ENCODE measurements at places on chromosomes 7 and 10. TPM values are rescaled to one million over a fixed set of nuclear protein-coding genes. Genes with fewer than 3 reads are reported as not detected.

Gene SEMA3C
- total RNA-seq: 36.2 TPM

- DNase-seq: no peak
These were observed 16.3 kb downstream of the RBM33 start for GRCh38 chr7:155660758-155661093.

DNA sequence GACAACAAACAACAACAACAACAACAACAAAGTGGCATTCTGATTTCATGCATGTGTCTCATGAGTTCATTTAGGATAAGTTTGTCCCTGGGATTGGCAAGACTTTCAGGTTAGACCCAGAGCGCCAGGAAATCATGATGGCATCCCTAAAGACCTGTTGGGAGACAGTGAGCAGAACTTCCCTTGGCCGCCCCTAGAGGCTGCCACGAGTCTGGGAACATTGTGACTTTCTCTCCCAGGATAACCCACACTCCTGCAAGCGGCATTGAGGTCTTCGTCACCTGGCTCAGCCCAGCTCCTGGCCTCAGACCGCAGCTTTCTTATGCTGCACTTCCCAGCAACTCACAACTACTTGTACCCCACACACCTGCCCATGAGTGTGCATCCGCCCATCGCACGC is 80.5 kb upstream of the RNF32 start:
- no peak for DNase-seq

GRCh38 chr10:47396311-47396717 is 12.2 kb upstream of the ZNF488 start:
- DNase-seq: no peak

Gene LIPJ
- total RNA-seq: not detected

All from cardiac muscle cell (in vitro differentiated cells and primary cell).